ENCODE measurements at places on chromosomes 16 and 17.

DNA sequence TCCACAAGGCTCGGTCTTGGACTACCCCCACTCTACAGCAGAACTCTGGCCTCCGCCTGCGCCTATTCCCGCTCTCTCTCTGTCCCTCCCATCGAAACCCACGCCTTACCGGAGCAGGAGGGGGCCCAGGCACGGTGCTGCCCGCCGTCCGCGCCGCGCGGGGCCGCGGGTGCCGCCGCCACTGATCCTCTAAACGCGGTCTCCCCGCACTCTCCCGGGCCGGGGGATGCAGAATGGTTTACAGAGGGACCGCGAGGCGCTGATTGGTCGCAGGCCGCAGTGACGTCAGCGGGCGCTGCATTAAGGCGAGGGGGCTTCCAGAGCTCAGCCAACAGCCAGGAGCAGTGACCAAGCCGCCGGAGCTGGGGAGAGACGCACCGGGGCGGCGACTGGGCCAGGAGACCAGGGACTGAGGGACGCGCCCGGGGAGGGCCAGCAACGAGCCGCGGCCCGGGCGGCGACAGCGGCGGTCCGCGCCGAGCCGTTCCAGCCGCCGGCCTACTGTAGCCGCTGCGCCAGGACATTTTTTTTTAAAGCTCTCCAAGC is 747 bp upstream of the LHX1 start:
- DNase-seq = no peak

DNA sequence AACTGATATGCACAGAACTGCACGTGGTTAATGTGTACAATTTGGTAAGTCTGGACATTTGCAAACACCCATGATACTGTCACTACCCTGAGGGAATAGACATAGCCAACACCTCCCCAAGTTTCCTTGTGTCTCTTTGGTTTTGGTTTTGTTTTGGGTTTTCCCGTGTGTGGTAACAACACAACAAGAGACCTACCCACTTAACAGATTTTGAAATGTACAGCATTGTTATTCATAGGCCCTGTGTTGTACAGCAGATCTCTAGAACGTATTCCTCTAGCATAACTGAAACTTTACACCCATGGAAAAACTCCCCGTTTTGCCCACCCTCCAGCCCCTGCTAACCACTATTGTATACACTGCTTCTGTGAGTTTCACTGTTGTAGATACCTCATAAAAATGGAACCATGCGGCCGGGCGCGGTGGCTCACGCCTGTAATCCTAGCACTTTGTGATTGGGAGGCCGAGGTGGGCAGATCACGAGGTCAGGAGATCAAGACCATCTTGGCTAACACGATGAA is 76.3 kb upstream of the TBC1D3K start:
- DNase-seq = no peak

DNA sequence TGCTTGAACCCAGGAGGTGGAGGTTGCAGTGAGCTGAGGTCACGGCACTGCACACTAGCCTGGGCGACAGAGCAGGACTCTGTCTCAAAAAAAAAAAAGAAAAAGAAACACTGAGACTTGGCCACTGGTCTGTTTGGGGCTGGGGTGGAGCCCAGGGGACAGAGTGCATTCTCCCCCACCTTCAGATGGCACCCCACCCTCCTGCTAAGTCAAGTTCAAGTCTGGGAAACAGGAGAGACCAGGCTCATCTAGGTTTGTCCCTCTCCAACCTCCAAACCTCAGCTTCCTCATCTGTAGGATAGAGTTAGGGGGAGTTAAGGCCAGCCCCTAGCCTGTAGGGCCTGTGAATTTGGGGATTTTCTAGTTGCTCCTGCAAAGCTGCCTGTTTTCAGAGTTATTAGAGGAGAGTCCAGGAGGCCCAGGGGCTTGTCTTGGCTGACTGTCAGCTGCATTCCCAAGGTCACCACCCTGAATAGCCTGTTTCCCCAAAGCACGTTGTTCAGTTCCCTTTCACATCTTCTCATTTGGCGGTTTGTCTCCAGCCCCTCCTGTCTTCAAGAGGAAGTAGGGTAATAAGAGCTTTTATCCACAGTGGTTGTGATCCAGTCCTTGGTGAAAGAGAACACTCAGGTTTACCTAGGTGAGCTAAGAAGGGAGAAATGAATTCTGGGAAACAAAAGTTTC is 2.2 kb downstream of the MT3 start:
- DNase-seq = no peak

- DNase-seq = no peak
These were observed 3.4 kb upstream of the TM4SF5 start for GRCh38 chr17:4768298-4768697.

DNA sequence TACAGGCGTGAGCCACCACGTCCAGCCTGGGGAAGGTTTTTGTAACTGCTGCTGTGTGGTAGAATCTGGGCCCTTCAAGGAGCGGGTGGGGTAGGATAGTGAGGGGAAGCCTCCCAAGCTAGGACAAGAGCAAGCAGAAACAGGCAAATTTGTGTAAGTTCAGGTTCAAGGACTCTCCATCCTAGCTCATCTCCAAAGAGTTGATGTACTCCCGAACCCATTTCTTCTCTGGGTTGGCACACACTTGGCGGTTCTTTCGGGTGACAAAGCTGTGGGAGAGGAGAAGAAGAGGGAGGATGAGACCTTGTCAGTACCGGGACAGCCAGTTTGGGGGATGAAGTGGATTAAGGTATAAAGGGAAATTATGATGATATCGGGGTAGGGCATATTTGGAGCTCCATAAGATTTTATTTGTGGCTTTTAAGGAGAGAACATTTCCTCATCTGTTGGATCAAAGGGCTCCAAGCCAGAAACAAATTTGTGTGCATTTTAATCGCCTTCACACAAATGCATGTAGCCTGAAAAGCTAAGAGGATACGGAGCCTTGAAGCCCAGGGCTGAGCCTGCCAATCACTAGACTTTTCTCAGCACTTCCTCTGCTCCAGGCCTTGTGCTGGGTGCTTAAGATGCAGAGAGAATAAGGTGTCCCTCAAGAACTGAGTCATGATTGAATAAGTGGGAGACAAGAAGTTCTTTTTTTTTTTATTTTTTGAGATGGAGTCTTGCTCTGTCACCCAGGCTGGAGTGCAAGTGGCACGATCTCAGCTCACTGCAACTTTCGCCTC is 3.7 kb upstream of the HEATR9 start:
- no peak for DNase-seq

DNA sequence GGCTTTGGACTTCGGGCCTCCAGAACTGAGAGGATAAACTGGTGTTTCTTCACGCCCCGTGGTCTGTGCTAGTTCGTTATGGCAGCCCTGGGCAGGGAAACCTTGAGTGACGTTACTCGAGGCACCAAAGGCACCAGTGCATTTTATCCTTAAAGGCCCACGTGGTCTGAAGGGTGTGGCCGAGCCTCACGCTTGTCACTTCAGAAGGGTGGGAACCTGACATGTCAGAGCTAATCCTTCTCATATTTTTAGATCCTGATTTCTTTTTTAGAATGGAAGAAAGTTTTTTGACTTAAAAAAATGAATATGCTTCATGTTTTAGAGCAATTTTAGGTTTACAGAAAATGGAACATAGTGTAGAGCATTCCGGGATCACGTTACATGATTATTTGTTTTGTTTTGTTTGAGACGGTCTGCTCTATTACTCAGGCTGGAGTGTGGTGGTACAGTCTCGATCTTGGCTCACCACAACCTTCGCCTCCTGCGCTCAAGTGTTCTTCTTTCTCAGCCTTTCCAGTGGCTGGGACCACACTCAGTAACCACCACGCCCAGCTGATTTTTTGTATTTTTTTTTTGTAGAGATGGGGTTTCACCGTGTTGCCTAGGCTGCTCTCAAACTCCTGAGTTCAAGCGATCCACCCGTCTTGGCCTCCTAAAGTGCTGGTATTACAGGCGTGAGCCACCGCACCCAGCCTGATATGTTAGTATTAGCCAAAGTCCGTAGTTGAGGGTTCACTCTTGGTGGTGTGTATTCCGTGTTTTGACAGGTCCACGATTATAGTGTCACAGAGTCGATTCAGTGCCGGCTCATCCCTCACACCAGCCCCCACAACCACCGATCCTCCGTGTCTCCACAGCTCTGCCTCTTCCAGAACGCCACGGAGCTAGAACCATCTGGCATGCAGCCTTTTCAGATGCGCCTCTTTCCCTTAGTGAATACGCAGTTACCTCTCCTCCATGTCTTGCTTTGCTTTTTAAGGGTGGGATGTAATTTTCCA is 47.9 kb downstream of the RAB11FIP3 start:
- no peak for DNase-seq

DNA sequence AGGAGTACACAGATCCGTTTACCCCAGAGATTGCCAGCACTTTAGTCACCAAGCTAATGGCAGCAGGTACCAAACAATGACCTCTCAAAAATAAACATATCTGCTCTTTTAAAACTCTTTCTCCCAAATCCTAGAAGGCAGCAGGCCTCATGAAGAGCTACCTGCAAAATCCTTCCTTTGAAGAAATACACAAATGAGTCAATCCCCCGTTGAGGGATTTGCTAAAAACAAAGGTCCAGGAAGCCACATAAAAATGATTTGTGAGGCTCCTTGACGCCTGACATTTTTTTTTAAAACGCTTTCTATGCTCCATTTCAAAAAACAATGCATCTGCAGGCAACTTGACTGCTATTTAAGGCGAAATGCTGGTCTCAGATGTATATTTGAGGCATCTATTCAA is 58.2 kb downstream of the NACA2 start:
- no peak for DNase-seq

DNA sequence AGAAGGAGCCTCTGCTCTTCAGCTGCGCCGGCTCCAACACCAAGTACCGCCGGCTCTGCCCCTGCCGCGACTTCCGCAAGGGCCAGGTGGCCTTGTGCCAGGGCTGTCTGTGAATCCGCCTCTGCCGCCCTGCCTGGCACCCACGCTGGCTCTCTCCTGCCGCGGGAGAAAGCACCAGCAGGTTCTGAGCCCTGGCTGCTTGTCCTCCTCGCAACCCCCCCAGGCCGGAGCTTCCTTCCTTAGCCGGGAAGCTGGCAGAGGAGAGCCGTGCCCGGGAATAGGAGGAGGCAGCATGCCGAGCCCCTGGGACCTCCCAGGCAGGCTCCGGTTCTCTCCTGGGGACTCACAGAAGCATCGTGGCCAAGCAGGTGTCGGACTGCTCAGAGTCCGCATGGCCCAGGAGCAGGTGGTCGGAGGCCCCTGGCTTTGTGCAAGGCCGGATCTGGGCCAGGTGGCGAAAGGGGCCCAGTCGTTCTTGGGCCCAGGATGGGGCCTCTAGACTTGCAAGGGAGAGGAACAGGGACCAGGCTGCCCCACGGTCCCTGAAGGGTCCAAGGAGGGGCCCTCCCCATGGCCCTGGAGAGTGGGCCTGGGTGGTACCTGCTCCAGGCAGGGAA is 80.6 kb downstream of the MGAT5B start:
- DNase-seq = no peak

Data from naive thymus-derived CD4-positive, alpha-beta T cell (primary cell).